ENCODE measurements at places on chromosomes 6 and 20.

DNA sequence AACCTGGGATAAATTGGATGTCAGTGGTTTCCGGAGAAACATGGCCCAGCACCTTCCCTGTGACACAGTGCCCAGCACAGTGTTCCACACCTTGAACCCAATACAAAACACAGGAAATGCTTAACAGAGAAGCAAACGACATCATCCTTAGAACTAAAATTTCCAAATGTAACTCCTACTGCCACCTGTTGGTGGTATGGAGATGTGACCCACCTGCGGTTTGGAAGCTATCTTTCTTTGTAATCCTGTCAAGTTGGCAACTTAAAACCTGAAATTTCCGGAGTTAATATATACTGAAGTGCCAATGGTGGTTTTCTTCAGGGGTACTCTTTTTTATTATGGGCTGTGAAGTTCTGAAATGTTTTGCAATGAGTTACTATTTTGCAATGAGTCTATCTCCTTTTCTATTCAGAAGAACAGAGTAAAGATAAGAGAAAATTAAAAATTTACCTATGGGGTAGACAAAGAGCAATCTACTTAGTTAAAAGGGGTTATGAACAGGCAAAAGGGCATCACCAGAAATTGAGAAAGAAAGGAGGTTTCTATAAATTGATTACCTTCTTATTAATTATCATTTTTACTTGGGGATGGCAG is 658.8 kb downstream of the PTPRT start:
- H3K27ac ChIP-seq, result no peak overlapping the region
- no peak overlapping the region for H3K4me3 ChIP-seq
- H3K4me1 ChIP-seq, result no peaks in the 10 kb centered on the region
- H3K36me3 ChIP-seq, result no peaks in the 10 kb centered on the region

- H3K4me1 ChIP-seq, result peaks cover 21% of the 10 kb centered on the region
- H3K27me3 ChIP-seq, result no peaks in the 10 kb centered on the region
- DNase-seq, result peak; percentile 60
Measured at GRCh38 chr6:107607116-107607515, 117.2 kb downstream of the SOBP start.

- no peaks in the 10 kb centered on the region for H3K4me1 ChIP-seq
- H3K36me3 ChIP-seq, result no peaks in the 10 kb centered on the region
- H3K4me3 ChIP-seq, result no peak overlapping the region
- no peaks in the 10 kb centered on the region for H3K27me3 ChIP-seq
Measured at GRCh38 chr6:155333414-155333813, 19.1 kb upstream of the TFB1M start.

DNA sequence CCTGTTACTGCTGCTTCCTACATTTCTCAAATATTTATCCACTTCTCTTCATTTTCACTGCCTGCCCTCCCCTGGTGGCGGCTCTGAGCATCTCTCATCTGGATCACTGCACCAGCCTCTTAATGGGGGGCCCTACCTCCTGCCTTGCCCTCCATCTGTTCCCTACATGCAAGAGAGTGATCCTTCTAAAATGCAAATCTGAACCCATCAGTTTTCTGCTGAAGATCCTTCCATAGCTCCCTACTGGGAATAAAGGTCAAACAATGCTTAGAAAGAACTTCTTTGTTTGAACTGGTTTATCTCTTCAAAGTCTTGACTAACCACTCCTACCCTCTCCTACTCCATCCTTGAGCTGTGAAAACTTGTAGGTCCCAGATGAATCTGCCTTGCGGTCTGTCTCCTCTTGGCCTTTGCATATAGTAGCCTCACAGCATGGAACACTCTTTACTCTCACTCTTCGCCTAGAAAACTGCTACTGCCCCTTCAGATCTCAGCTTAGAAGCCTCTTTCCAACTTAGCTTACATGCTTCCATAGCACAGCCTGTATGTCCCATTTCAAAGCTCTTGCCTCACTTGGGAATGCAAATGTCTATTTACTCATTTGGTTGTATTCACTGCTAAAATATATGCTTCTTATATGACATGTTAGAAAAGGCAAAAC is 119.3 kb downstream of the QRSL1 start:
- H3K27me3 ChIP-seq, result no peaks in the 10 kb centered on the region
- H3K4me3 ChIP-seq, result no peak overlapping the region
- DNase-seq, result no peak
- H3K4me1 ChIP-seq, result peaks cover 26% of the 10 kb centered on the region
- H3K27ac ChIP-seq, result no peak overlapping the region

- peak; percentile 56 for DNase-seq
- H3K36me3 ChIP-seq, result no peaks in the 10 kb centered on the region
- H3K27me3 ChIP-seq, result peaks cover 22% of the 10 kb centered on the region
- H3K4me1 ChIP-seq, result no peaks in the 10 kb centered on the region
Measured at GRCh38 chr20:63652192-63652980, 838 bp downstream of the STMN3 start.

DNA sequence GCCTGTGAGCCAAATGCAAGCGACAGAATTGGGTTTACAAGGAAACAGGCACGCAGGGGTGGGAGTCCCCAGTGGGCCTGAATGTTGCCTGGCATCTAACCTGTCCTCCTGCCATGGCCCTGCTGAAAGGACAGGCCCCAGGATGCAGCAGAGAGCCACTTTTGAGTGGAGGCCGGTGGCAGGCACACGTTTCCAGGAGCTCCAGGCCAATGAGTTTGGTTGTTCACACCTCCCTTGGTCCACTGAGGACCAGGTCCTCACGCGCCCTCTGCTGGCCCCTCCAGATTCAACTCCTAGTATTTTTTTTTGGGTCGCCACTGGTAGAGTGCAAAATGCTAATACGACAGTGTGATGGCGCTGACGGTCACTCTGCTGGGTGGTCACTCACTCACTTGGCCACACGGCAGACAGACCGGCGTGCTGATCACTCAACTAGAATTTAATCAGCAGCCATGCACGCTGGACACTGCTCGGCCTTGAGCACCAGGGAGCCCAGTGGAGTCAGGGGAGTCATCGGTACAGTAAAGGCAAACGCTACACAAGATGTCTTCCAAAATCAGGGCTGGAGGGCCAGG is 81.7 kb upstream of the NFATC2 start:
- DNase-seq, result peak; percentile 76
- no peak overlapping the region for H3K27ac ChIP-seq
- no peaks in the 10 kb centered on the region for H3K27me3 ChIP-seq
- no peaks in the 10 kb centered on the region for H3K4me1 ChIP-seq
- H3K36me3 ChIP-seq, result no peaks in the 10 kb centered on the region
- H3K4me3 ChIP-seq, result no peak overlapping the region

Data from cardiac muscle cell (in vitro differentiated cells and primary cell).